ENCODE measurements at places on chromosomes 6 and 20.

DNA sequence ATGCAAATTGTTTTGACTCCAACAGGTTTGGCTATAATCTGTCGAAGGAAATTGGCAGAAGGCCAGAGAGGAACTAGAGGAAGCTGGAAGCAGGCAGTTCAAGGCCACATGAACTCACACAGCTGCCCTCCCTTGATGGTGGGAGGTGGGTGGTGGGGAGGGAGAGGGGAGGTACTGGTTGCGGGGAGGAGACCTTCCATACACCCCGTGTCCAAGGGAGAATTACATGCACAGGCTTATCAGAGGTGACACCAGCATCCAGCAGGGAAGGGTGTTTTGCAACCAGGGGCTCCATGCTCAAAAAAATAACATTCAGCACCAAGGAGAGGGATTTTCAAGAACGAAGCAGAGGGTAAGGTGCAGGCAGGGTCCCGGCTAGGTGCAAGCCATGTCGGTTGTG, 9.1 kb downstream of the PRND start:
- DNase-seq, result no peak

- DNase-seq, result no peak
Measured at GRCh38 chr20:43352996-43353395, 104.7 kb upstream of the SRSF6 start.

GRCh38 chr6:33445119-33445603, 9.2 kb upstream of the ZBTB9 start:
- DNase-seq, result no peak

GRCh38 chr6:21383450-21384085, 210.0 kb upstream of the SOX4 start:
- no peak for DNase-seq

- DNase-seq, result no peak
Measured at GRCh38 chr6:57259064-57259463, 37.0 kb upstream of the RAB23 start.

DNA sequence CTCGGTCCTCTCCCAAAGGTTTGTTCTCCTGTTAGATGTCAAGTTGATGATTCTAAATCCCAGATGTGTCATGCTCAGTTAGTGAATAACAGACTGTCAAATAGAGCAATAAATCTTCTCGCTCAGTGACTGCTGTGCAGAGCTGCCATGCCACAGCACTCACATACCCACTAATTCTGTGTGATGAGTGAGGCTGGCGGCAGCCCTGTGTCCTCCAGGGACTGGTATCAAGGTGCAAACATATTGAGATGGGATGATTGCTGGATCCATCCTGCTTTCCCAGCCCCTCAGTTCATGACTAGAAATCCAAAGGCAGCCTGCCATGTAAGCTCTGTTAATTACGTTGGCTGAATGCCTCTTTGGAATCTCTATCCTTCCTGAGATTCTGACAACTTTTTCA, 103.9 kb downstream of the OLIG3 start:
- DNase-seq, result no peak

DNA sequence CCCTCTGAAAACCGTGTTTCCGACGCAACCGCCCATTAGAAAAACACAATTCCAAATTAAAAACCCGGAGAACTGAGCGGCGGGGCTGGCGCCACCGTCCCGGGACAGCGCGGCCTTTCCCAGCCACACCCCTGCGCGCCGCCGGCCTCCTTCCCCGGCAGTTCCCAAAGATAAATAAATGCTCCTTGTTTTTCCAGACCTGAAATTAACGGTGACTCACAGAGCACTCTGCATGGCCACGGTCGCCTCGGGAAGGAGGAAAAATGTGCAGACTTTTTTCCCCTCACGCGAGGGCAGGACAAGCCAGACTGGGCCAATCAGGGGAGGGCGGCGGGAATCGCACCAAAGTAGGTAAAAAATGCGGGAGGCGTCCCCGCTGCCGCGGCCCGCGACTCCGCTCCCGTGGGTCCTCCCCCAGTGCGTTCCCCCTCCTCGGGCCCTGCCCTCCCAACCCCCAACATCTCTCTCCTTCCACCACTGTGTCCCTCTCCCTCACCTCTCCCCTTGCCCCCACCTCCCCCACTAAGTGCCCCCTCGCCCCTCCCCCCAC, 828 bp upstream of the DSTN start:
- DNase-seq, result no peak

DNA sequence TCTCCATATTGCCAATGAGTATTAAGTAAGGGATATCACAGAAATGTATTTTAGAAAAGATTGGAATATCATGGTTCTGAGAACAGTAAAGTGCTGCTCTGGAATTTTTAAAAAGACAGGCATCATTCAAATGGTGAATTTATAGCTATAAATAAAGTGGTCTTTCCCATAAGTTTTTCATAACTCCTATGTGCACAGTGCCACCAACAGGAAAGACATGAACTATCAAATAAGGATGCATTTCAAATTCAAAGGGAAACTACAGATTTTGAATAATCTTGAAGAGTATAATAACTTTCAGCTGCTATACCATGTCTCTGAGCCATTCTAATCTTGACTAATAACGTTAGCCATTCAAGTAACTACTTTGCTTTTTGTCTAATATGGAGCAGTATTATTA, 456.8 kb upstream of the GJE1 start:
- no peak for DNase-seq

- DNase-seq, result no peak
Measured at GRCh38 chr6:146999766-147000165, 204.5 kb upstream of the STXBP5 start.

GRCh38 chr6:73854998-73855718, 159.2 kb downstream of the CD109 start:
- DNase-seq, result no peak

GRCh38 chr6:19682859-19683258, 154.3 kb upstream of the ID4 start:
- DNase-seq, result no peak

DNA sequence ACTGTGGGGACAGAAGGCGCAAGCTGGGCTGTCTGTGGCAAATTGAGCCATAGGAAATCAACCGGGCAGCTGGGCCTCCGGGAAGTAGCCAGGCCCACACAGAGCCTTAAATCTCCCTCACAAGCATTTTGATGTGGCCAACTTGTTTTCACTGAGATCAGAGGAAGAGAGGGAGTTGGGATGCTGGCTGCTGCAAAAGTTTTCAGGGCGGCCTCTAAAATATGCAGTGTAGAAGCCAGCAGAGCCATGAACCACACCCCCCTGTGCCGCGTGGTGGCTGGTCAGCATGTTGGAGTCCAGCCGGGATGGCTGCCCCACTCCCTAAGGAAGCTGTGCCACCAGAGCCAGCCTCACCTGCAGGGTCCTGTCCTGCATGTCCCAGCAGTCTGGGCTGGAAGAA, 167.4 kb downstream of the CDC5L start:
- DNase-seq, result no peak

DNA sequence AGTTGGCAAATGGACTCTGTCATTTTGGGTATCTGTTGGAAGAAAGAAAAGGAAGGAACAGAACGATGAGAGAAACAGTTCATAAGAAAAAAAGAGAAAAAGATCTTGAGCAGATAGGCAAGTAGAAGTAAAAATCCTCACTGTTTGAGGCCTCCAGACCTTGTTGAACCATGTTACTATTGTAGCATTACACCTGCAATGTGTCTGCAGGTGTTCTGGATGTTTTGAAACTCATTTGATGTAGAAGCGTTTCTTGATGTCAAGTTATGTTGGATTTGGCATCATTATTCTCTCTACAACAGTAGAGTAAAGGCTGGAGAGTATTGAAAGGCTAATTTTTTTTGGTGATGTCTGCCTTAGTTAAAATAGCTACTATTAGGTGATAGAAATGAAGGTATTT, 108.7 kb downstream of the CARMIL1 start:
- no peak for DNase-seq

GRCh38 chr6:73086726-73087125, 138.6 kb downstream of the KHDC1L start:
- DNase-seq, result no peak

DNA sequence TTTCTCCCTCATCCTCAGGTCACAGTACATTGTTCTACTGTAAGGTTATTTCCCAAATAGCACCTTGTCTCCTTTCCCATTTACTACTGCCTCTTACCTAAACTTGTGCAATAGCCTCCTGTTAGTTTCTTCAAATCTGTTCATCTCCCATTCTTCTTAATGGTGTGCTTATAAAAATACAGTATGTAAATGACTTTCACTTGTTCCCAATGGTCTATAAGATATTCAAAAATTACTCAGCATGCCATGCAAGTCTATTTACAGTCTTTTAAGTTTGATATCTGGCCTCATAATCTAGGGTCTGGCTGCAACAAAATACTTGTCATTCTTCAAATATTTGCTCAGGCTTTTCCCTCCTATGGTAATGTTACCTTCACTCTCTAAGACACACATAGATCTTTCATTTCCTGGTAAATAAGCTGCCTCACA, 31.5 kb upstream of the RHAG start:
- DNase-seq, result no peak

- DNase-seq, result no peak
Measured at GRCh38 chr6:146355521-146356100, 188.0 kb upstream of the RAB32 start.

GRCh38 chr6:99393366-99393697, 663 bp downstream of the COQ3 start:
- DNase-seq, result no peak

DNA sequence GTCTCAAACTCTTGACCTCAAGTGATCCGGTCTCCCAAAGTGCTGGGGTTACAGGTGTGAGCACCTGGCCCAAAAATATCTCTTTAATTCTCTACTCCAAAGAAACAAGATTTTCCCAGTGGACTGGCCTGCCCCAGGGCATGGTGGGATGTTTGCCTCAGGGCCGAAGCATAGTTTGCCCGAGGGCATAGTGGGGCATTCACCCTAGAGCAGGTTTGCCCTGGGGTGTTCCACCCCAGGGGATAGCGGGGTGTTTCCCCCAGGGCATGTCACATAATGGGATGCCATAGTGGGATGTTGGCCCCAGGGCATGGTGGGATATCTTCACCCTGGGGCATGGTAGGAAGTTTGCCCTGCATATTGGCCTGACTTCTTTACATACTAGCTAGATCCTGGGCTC, 97.2 kb downstream of the VEGFA start:
- no peak for DNase-seq

GRCh38 chr6:151738960-151739359, 68.5 kb upstream of the ESR1 start:
- no peak for DNase-seq

DNA sequence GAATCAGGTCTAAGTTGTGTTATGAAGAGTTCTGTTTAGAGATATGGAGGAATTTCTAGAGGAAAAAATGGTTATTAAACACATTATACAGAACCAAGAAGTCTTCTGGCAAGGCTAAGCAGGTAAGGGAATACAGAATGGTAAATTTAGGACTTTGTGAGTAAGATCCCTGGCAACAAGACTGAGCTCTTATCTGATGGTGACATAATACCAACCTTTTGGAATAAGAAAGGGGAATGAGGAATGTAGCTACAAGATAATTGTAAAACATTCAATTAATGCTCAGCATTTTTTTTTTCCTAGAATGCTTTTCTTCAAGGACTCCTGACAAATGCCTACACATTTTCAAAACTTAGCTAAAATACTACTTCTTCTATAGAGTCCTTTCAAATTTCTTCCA, 51.8 kb downstream of the CYB5R4 start:
- DNase-seq, result no peak

- DNase-seq, result no peak
Measured at GRCh38 chr6:46490425-46491200, 636 bp downstream of the RCAN2 start.

GRCh38 chr6:35491558-35492257, 5.2 kb downstream of the TEAD3 start:
- DNase-seq, result no peak

GRCh38 chr6:4615891-4616290, 160.3 kb upstream of the CDYL start:
- no peak for DNase-seq

- no peak for DNase-seq
Measured at GRCh38 chr6:7512320-7512719, 29.2 kb upstream of the DSP start.

GRCh38 chr6:170003027-170003426, 251.6 kb downstream of the ERMARD start:
- no peak for DNase-seq

DNA sequence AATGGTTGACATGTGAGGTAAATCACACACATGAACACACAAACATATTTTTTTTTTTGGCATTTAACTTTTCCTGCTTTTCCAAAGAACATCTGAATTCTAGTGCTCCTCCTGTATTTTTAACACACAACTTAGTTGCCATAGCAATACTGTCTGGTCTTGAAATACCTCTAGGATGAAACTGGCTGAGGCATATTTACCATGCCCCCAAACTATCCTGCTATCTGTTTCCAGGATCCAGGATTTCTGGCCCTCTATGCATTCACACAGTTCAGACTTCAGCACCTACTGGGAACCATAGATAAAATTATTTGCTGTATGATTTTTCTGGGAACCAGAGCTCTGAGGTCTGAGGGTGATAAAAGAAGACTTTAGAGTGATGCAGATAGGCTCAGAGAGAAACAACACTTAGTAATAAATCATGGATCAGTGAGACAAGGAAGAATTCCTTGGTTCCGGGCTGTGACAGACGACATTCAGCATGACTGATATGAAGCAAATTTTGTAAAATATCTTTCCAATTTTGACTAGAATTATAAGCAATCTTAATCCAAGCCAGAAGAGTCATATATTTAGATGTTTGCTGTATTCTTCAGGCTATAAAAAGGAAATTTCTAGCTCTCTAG, 359.7 kb downstream of the BTBD9 start:
- no peak for DNase-seq

DNA sequence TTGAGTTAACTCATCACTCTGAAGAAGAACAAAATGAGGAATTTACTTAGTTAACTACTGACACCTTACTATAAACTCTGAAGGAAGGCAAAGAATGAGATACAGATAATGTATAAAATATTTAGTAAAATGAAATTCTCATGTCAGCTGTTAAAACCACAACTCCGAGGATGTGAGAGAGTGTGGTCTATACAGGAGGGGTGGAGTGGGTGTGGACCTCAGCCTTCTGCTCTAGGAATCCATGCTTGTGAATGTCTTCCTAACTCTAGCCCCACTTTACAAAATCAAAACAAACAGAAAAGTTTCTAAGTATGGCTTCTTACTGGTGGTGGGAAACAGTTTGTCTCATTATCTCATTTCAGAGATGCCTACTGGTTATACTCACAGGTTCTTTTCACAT, 14.2 kb downstream of the PPP1R14C start:
- DNase-seq, result no peak

DNA sequence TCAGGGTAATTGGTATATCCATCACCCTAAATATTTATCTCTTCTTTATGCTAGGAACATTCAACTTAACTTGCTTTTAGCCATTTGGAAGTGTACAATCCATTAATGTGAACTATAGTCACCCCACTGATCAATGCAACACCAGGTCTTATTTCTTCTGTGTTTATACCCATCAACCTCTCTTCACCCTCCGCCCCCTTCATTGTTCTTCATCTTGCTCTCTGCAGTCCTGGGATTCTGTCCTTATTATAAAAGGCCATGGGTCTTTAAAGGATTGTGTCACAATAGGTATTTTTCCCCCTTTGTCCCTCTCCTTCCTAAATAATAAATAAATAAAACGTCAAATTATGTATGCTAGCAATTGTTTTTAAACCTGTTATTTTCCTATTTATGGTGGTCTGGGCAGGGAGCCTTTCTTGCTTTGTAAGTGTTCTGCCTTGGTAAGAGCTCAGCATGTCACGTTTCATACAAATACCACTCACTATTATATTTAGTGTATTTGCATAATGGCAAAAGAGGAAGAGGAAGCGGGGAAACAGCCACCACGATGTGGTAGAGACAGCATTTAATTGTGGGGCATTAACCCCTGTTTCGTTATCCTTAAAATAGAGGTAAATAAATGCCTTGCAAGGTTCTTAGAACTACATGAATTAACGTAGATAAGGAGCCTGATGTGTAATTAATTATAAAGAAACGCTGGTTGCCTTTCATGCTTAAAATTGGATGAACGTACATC, 1.9 kb downstream of the ABRACL start:
- DNase-seq, result no peak

GRCh38 chr20:20710443-20711315, 1.8 kb downstream of the RALGAPA2 start:
- no peak for DNase-seq
